ENCODE measurements at places on chromosomes 11 and 22.

GRCh38 chr11:1484061-1484671, 2.4 kb downstream of the MOB2 start:
- no peak for DNase-seq

GRCh38 chr11:124610295-124610694, 933 bp upstream of the PANX3 start:
- DNase-seq, result no peak

- no peak for DNase-seq
Observed at GRCh38 chr22:46737976-46738646, at the start of gene CERK. CERK (minus strand) TSS chr22:46738252; CDS start chr22:46738148, 104 bp downstream.

DNA sequence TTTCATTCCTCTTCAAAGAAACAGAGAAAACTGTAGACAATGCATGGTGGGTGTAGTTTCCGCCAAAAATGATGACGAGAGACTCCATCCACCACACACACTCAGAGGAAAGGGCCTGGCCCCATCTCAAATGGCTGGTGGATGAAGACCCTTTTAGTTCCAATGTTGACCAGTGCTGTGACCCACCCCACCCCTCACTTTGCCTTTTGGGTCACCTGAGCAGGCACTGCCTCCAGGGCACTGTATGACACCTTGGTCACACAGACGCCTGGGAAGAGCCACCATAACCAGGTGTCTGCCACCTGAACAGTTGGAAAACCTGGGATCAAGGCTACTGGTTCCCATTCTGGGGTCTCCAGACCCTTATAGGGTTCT, 121.3 kb downstream of the MPPED1 start:
- DNase-seq, result no peak

GRCh38 chr11:75919525-75919924, 104.5 kb downstream of the UVRAG start:
- DNase-seq, result no peak

DNA sequence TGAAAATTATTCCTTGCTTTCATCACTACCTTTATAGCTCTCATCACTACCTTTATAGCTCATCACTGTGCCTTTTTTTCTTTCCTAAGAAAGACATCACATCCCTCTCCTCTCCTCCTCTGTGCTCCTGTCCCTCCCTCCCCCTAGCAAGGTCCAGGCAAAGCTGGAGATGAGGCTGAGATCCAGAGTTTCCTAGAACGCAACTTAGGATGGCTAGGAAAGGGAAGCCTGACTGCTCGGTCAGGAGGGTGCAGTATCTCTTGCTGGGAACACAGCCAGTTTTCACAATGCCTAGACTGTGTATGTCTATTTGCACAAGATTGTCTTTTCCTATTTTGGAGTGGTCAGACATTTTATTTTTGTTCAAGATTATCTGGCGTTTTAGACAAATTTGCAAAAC, 24.7 kb downstream of the TUB start:
- no peak for DNase-seq

DNA sequence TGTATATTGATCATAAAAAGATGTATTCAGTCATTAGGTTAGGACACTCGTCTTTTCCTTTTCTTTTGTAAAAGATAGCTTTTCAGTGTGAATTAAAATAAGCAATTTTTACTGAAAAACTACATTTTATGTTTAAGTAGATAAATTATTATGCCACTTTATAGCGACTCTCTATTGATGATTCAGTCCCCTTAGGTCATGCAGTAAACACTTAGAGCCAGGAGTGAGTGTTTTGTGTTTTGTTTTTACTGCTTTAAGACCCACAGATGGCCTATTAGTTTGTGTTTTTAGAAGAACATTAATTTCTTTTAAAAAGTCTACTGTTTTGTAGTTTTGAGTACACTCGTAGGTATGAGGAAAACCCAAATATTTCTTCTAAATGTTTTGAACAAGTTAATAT, 86.6 kb downstream of the YAP1 start:
- no peak for DNase-seq

- no peak for DNase-seq
Observed at GRCh38 chr11:70642266-70642665, 243.9 kb downstream of the CTTN start.

DNA sequence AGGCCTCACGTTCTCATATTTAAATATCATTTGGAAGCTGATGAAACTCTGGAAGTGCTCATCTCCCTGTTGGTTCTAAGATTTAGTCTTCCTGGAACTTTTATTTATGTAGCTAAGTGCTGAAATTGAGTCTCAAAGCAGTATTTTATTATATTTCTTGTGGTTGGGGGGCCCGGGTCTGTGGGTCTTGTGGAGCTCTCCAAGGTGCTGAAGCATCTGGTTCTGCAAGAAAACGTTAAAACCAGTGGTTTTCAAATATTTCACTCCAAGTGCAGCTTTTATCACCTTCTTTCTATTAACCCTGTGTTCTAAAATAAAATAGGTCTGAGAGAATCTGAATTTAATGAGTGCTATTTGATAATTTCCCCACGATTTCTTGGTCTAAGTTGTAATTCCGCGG, 1404.8 kb downstream of the TBC1D22A start:
- DNase-seq, result no peak

DNA sequence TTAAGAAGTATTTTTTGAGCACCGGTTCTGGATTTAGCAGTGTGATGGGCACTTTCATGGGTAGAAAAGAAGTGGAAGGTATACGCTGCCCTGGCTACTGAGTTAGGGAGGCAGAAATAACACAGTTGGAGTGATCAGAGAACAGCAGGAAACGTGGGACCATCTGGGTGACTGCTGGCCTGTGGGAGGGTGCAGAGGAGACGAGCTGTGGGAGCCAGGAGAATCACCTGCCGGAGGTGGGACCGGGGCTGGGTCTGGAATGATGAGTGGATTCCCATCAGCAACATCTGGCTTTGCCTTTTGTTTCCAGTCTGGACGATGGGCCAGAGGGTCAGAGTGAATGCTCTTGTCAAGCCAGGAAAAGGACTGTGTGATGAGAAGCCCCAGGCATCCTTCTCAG, 66.5 kb downstream of the BARX2 start:
- DNase-seq, result no peak

- no peak for DNase-seq
Observed at GRCh38 chr11:46450846-46451477, 59.4 kb upstream of the CHRM4 start.

- DNase-seq, result no peak
Observed at GRCh38 chr11:61851113-61851899, 23.2 kb downstream of the FADS2 start.

DNA sequence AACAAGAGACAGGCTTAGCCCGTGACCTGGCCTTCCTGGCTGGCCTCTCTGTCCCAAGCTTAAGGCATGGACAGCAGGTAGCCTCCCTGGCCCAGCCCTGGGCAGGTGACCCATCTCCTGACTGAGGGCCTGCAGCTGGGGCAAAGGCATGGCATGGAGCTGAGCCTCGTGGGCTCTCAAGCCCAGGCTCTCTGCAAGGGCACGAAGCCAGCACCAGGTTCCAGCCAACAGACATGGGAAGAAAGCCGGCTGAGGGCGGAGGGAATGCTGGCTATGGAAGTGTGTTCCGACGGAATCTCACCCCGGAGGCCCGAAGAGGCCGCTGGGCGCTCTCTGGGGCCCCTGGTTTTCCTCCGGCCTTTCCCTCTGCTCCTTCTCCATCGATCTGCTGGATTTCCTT, 12.9 kb downstream of the DNAL4 start:
- DNase-seq, result no peak

DNA sequence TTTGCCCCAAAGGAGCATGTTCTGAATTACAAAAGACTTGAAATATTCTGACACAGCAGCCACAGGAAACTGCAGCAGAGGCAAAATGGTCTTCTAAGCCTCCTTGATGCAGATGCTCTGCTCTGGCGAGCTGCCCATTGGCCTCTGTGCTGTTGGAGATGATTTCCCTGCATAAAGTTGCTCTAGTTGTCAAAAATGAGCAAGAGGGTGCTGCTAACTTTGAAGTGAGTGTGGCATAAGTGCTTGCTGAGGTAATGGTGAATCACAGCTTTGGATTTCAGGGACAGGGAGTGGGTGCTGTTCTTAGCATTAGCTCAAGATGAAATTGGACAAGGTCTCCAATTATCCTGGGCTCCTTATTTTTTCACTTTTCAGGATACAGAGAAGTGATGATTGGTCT, 435.4 kb downstream of the TMEM135 start:
- no peak for DNase-seq

DNA sequence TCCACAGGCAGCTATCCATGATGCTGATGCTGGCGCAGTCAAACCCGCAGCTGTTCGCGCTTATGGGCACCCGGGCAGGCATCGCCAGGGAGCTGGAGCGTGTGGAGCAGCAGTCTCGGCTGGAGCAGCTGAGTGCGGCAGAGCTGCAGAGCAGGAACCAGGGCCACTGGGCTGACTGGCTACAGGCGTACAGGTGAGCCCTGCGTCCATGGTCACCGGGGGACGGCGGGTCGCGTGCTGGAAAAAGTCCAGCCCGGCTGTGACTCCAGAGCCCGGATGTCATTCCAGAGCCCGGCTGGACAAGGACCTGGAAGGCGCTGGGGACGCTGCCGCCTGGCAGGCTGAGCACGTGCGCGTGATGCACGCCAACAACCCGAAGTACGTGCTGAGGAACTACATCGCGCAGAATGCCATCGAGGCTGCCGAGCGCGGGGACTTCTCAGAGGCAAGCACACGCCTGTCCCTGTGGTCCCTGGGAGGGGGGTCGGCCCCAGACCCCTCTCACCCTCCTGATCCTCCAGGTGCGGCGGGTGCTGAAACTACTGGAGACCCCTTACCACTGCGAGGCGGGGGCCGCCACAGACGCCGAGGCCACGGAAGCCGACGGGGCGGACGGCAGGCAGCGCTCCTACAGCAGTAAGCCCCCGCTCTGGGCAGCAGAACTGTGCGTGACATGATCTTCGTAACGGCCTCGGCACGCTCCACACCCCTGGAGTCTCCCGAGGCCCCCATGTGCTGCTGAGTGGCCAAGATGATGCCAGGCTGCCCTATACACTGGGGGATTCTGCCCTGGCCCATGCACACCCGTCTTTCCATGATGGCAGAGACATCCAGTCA, 16.1 kb downstream of the SELENOO start:
- no peak for DNase-seq

- DNase-seq, result no peak
Observed at GRCh38 chr11:119436711-119437110, 13.7 kb upstream of the THY1 start.

GRCh38 chr11:47349521-47350095, 2.9 kb downstream of the MYBPC3 start:
- no peak for DNase-seq

DNA sequence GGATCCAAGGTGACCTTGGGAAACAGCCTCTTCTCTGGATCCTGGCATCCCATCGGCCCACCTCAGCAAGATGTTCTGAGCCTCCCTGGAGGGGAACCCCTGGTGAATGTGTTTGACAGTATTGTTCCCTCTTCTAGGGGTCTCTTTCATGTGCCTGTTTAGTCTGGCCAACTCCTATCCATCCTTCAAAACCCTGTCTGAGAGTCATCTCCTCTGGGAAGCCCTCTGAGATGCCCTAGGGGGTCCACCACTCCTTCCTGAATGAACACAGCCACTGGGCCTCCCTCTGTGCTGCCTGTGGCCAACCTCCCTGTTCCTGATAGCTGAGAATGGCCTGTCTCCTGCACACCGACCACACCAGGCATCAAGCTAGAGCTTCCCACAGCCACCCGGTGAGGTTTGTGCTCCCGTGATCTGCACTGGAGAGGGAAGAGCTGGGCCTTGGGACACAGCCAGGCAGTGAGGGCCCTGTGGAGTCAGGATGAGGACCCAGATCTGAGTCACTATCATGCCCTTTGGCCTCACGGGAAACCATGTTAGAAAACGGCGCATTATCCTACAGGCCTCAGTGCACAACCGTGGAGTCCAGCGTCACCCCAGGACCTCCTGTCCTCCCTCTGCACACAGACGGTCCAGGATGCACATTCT, 8.8 kb downstream of the WNT7B start:
- DNase-seq, result no peak

DNA sequence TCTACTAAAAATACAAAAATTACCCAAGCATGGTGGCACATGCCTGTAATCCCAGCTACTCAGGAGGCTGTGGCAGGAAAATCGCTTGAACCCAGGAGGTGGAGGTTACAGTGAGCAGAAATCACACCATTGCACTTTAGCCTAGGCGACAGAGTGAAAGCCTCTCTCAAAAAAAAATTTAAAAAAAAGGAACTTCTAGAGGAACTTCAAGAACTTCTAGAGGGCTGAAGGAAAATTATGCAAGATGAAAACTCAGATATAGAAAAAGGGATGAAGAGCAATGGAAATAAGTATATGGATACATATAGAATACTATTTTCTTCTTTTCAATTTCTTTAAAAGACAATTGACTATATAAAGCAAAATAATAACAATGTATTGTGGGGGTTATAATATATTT, 51.2 kb upstream of the PRR5 start:
- no peak for DNase-seq

- no peak for DNase-seq
Observed at GRCh38 chr11:102428696-102429095, 23.9 kb downstream of the TMEM123 start.

DNA sequence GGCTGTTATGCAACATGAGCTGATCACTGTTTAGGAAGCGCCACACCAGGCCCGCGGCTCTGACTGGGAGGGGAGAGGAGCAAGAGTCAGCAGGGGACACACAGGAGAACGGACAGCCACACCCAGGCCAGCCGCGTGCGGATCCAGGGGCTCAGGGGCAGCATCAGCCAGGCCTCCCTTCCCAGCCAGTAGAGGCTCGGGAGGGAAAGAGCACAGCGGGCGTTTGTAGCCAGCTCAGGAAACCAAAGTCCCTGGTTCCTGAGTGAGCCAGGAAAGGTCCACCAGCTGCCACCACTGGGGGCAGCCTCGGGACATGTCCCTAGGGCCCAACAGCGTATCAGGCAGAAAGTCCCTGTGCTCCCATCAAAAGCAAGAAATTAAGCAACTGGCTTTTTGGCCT, 71.8 kb upstream of the PITPNB start:
- peak; percentile 24 for DNase-seq

- no peak for DNase-seq
Observed at GRCh38 chr11:19739872-19740271, 27.2 kb downstream of the NAV2 start.

DNA sequence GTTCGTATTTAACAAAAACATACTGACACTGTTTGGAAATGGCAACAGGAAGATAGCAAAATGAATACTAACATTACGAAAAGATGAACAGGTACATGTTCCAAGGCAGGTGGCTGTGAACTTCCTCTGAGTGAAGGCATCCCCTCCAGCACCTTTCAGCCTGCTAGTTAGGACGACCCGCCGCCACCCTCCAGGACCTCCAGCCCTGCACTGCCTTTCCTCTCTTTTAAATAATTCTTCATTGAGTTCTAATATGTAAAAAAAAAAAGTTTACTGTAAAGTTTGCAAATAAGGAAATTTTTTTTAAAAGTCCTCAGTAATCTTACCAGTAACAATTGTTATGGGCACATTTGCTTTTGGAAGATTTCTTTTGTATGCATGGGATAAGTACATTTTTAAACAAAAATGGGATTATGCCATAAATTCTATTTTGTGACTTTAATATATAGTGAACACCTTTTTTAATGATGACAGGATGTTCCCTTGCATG, 6.0 kb downstream of the NEAT1 start:
- DNase-seq, result no peak
